ENCODE measurements at places on chromosomes 2 and 18.

GRCh38 chr2:14587119-14587518 lies 45.4 kb upstream of the LRATD1 start:
- peak; percentile 73 for DNase-seq

- no peak for DNase-seq
Observed at GRCh38 chr2:27771202-27771547, 344 bp upstream of the MRPL33 start.

DNA sequence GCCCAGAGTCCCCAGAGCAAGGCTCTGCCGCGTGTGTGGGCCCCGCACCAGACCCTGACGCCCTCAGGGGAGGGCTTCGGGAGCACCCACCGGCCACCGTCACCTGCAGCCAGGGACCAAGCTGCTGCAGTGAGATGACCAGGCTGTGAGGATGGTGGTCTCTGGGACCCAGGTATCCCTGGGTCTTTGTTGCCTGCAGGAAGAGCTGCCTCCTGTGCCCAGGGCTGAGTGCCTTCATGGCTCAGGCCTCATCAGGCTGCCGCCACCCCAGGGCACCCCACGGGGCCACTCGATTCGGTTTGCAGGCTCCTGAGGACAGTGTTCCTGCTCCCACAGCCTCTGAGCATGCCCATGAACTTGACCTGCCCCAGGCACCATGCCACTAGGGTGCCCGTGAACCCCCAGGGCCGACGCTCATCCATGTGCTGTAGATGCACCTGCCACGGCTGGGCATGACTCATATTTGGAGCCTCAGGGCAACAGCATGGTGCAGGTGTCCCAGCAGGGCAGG lies 109.8 kb downstream of the FAM210A start:
- DNase-seq, result no peak

DNA sequence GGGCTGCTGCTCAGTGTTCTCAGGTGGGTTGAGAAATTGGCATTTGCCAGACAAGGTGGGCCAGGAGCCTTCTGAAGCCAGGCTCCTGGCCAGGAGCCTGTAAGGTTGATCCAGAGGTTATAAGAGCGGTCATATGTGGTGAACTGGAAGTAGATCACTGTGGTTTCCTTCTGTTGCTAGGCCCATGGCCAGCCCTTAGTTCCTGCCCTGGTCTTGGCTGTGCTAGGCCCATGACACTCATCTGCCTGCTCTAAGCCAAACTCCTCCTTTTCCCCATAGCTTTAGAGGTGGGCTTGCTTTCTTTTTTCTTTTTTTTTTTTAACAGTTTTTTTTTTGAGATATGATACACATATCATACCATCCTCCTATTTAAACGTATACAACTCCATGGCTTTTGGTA lies 5.0 kb upstream of the MGAT5 start:
- DNase-seq, result no peak

- DNase-seq, result no peak
Observed at GRCh38 chr2:108124736-108125495, 114.9 kb upstream of the SULT1C3 start.

DNA sequence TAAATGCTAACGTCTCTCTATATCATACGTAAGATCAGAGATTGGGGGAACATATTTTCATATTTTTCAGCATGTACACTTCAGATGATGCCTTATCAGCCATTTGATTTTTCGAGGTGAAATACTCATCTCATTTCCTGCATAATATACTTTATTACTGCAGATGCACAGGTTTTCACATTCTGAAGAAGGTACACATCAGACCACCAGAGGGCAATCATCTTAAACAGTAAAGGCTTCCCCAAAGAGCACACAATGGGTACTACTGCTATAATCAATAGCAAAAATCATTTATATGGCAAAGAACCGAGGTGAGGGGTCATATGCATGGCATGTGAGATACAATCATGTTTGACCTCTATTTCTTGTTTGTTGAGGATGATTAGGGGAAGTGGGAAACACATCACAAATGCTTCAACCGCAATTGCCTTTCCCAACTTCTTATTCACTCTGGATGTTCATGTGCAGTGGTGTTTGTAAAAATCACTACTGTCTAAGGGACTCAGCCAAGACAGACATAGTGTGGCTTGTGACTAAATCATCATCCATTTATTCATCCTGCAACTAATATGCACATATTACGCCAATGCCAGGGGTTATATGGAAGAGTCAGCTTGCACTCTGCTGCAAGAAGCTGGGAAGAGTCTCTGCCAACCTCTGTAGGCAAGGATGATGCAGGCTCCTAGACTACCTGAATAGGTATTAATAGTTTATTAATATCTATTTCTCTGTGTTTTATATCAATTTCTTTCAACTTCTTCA lies 118.7 kb downstream of the EPB41L3 start:
- DNase-seq, result peak; percentile 47

DNA sequence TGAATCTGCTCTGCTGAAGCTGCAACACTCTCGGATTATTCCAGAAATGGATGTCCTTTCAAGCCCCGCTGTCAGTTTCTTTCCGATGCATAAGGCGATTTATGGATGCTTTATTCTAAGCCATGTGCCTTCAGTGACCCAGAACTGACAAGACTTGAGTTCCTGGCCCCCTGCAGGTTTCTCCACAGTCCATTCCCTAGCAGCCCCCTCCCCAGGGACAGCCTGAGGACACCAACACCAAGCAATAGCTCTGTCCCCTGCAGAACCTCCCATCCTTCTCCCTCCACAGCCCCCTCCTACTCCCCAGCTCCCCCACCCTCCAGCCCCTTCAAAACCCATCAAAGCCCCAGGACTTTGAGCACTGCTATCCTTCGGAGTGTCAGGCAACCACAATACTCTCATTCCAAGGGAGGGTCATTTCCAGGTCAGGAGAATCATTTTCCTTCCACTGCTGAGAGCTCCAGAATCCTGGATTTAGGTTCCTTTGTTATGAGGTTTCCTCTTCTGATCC lies 24.6 kb upstream of the SPP2 start:
- peak; percentile 76 for DNase-seq

- DNase-seq, result peak; percentile 39
Observed at GRCh38 chr2:175233135-175233719, 51.7 kb upstream of the ATP5MC3 start.

DNA sequence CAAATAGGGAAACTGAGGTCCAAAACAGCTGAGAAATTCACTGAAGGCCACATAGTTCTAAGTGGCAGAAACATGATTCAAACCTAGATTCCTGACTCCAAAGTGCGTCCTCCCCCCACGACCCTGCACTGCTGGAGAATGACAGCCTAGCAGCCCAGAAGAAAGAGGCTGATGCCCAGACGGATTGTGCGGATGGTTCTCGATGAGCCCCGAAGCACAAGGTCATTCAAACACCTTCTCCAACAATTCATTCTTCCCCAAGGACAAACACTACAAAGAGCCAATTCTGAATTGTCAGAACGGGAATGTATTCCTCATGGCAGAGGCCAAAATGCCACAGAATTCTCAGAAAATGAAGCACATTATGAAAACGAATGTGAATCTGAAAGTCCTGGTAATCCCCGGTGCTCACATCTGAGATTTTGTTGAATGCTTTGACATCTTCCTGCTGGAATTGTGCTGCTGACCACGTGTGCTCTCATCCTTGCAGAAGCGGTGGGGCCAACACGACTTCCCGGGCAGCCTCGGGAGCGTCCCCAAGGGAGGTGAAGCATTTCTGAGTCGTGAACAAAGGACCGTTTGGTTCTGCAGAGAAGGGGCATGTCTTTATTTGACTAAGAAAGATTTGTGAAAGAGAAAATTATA lies 337.0 kb downstream of the EIPR1 start:
- DNase-seq, result no peak

- DNase-seq, result peak; percentile 50
Observed at GRCh38 chr2:7011356-7012083, 94.3 kb downstream of the RNF144A start.

- DNase-seq, result no peak
Observed at GRCh38 chr2:30454571-30454970, 7.5 kb downstream of the LCLAT1 start.

DNA sequence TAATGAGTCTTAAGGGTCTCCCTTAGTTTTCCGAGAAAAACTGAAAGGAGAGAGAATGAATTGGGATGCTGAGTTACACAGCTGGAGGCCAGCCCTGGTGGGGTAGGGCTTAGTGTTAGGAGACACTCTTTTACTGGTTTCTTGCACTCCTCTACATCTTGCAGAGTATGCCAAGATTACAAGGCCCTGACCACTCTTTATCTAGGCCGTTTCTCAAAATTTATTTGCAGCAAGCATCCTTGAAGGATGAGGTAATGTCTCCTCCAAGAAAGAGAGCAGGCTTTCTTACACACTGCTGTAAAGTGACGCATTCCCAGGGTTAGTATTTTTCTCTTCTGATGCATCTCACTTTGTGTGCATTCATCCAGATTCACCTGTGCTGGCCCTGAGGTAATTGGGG lies 166.2 kb downstream of the TDRD15 start:
- DNase-seq, result peak; percentile 53

GRCh38 chr2:46812361-46813019 lies 103.1 kb downstream of the MCFD2 start:
- DNase-seq, result no peak

DNA sequence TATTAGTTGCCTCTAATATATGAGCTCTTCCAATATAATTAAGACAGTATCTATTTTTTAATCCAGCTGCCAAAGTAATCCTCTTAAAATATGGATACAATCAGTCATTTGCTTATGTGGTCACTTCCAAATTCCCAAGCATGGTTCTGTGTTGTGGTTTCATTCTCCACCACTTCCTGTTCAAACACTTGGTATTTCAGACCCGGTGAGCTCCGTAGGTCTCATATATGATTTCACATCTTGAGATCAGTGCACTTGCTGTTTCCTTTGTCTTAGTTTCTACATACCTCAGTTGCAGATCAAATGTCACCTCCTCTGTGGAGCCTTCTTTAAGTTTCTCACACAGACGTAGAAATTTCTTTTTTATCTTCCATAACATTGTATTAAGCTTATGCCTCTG lies 254.2 kb downstream of the KCNS3 start:
- peak; percentile 53 for DNase-seq

DNA sequence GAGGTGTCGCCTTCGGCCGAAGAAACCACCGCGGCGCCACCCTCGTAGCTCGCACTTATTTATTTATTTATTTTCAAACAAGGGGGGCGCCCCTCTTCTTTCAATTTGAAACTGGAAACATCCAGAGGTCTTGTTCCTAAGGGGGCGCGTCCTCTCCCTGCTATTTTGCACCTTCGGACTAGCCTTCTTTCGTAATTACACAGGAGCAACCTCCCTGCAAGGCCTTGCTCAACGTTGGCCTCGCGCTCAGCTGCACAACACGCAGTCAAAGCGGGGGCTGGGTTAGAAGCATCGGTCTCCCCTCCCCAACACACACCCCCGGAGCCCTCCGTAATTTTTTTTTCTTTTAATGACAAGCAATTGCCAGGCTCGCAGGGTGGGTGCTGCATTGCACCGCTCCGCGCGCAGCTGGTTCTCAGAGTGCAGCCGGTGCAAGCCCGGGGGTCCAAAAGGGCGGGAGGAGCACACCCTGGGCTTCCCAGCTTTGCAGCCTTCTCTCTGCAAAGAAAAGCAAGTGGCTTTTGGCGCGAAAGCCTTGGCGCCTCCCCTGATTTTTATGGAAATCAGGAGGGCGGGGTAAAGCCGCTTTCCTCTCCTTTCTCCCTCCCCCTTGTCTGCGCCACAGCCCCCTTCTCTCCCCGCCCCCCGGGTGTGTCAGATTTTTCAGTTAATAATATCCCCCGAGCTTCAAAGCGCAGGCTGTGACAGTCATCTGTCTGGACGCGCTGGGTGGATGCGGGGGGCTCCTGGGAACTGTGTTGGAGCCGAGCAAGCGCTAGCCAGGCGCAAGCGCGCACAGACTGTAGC lies at the start of gene MYCN:
MYCN (plus strand) TSS at position 697 of the 807 bp plus-strand sequence. CDS start 1,515 bp downstream, outside the sequence.
- peak; percentile 66 for DNase-seq
